NCI-H524 (cell line): ENCODE measurements at places on chromosomes 12 and 14.

DNA sequence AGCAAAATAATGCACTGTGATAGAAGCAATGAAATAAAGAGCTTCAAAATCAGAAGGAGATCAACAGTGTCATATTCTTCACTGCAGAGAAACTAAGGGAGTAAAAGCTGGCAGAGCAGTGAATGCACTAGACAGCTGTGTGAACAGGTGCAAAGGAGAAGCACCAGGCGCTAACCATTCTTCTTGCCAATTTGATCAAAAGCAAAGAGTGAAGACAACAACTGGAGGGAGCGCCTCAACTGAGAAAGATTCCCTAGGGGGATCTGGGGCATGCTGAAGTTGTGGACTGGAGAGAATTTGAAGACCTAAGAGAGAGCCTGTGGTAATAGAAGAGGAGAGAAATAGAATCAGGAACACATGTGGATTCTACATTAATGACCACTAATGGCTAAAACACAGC is 50.4 kb upstream of the OVCH1 start:
- DNase-seq: peak; percentile 24

DNA sequence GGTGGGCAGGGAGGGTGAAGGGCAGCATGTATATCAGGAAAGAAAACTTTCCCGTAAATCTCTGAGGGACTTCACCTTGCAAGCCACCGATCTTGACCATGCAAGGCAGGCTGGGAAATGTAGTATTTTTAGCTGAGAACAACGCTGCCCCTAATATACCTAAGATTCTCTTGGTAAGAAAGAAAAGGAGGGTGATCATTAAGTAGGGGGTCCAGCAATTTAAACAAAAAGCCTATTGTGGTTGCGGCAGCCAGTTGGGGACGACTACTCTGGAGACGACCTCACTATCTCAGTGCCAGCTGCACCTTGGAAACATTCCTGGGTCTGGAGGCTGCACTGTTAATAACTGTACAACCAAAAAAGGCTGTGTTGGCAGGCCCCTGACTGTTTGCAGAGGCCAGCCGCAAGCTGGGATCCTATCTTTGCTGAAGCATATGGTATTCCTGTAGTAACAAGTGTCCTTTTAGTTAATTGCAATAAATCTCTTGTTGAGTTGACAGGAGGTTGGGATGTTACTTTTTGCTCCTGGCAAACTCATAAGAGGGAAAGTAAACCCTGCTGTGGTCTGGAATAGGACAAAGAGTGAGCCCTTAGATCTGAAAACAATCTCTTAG is 6.4 kb downstream of the APOLD1 start:
- DNase-seq: peak; percentile 86

DNA sequence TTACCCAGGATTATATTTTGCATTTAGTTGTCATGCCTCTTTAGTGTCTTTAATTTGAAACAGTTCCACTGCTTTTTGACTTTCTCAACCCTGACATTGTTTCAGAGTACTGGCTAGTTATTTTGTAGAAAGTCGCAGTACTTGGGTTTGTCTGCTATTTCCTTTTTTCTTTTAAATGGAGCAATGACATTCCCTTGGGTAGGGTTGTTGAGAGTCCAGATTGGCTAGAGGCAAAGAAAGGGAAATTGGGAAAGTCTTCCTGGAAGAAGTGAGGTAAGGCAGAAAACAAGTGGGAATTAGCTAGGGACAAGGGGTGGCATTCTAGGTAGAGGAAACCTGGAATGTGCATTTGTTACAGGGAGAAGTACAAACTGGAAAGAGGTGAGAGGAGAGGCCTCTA is 245.9 kb downstream of the EMP1 start:
- no peak for DNase-seq

DNA sequence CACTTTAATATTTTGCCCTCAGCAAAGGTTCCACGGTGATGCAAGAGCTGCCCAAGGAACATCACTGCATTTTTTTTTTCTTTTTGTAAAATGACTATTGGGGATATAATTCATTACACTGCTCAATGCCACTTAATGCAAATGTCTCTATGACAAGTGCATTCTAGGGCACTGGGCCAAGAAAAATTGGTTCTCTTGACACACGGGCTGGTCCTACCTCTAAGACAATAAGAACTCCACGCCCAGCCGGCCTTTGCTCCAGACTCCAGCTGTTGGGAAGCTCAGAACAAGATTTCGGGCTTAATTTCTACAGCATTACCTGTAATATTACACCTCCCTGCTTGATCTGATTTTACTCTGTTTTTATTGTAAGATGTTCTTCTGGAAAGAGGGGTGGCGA is 48.8 kb upstream of the VRK1 start:
- peak; percentile 100 for DNase-seq

DNA sequence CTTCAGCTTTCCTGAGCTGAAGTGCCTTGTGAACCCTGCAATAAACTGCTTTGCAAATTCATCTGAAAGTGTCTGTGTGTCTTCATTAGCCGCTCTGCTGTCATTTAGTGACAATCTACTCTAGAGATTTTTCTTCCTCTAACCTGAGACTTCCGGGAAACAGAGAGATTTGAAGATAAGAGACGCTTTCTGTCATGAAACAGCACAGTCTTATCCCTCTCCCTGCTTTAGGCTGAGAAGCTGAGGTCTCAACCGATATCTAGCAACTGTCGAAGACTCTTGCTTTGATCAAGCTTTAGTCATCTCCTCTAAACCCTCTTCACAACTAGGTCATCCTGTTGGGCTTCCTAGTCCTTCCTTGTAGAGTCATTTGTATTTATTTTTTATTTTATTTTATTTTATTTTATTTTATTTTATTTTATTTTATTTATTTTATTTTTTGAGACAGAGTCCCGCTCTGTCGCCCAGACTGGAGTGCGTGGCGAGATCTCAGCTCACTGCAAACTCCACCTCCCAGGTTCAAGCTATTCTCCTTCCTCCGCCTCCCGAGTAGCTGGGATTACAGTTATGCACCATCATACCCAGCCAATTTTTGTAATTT is 1.2 kb downstream of the RNASE2 start:
- DNase-seq: no peak

- DNase-seq: no peak
Observed at GRCh38 chr12:92927055-92927435, 2.0 kb downstream of the EEA1 start.
